NCI-H510A treated with DMSO at 0.1 percent for 48 hours (cell line): ENCODE measurements at places on chromosomes 3 and 15.

GRCh38 chr3:47669026-47669749 lies 90.5 kb upstream of the CSPG5 start:
- no peak for DNase-seq

DNA sequence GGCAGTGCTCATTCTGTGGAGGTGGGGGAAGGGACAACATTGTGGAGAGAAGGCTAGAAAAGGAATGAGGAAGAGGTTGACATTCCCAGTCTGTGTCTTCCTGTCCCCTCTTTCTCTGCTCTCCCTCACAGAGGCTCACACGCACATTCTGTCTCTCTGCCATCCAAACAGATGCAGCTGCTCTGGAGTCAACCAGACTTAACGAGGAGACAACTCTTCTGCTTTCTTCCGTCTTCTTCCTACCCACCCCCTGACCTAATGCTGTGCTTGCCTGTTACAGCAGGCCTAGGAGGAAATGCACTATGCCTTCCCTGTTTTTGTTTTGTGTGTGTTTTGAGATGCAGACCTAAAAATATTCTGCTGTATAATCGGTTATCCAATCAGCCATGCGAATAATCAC lies 121.9 kb downstream of the CACNA1D start:
- no peak for DNase-seq

- DNase-seq: no peak
These were observed 800.6 kb upstream of the CFAP20DC start for GRCh38 chr3:59850417-59850816.

- no peak for DNase-seq
These were observed 659.3 kb downstream of the ROBO2 start for GRCh38 chr3:77699125-77699691.

- no peak for DNase-seq
These were observed 22.4 kb downstream of the CD86 start for GRCh38 chr3:122077293-122078234.

DNA sequence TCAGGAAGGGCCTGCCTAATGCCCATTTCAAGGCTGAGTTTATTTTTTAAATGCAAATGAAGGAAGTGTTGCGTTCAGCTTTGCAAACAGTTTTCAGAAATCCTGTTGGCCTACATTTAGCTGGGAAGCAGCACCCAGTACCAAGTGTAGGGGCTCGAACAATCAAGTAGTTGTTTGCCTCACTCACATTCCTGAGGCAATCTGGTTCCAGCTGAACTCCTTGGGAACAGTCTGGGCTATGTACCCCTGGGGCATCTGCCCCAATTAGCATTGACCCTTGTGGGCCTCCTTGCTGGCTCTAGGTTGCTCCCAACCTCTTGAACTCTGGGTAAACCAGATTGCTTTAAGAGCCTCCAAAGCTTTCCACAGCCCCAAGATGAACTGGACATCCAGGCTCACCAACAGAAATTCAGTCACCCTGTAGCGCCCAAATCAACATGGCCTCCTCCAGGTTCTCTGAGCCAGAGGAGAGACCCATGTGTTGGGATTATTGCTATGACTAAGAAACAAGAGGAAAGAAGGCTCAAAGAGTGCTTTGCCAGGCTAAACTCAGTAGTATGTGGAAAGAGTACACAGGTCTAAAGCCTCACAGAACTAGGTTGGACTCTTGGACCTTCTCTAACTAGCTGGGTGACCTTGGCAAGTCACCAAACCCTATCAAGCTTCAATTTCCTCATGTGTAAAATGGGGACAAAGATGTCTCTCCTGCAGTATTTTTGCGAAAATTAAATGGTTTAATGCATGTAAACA lies 532.7 kb downstream of the SOX2 start:
- DNase-seq: no peak

- no peak for DNase-seq
These were observed 2.8 kb downstream of the TOP2B start for GRCh38 chr3:25661694-25662437.

DNA sequence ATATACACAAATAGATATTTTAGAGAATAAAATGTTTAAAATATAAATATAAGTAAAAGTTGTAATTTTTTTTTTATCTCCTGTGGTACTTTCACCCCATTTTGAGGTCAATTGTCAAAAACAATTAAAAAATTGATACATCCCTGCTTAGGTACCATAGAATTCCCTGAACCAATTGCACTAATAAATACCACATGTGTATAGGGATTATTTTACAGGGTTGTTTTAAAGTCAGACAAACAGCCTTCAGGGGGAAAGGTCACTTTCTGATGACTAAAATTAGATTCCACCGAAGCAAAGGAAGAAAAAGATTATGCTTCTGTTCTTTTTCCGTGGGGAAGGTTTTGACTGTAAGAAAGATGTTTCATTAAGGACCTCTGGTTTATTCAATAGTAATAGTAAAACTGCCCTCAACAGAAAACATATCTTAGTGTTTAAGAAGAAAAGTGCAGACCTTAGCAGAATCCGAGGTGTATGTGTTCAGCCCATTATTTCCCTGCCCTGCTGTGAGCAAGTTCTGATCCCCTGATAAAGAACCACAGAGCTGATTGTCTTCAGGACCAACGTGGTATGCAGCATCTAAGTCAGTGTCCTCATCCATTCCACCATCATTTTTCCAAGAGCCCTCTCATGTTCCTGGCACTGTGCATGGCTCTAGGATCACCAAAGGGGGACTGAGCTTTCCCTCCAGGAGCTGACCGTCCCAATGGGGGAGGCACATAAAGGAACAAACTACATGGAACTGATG lies 132.9 kb upstream of the IL12A start:
- DNase-seq: no peak

DNA sequence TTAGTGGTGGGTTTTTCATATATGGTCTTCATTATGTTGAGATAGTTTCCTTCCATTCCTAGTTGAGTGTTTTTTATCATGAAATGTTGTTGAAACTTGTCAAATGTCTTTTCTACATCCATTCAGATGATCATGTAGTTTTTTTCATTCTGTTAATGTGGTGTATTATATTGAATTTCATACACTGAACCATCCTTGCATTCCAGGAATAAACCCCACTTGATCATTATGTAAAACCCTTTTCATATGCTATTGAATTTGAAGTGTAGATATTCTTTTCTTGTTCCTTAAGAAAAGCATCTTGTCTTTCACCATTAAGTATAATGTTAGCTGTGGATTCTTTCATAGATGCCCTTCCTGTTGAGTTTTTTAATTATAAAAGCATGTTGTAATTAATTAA lies 42.9 kb downstream of the PIAS1 start:
- DNase-seq: no peak

GRCh38 chr3:25689226-25689625 lies 24.5 kb upstream of the TOP2B start:
- no peak for DNase-seq

- DNase-seq: no peak
These were observed 15.9 kb downstream of the PSTPIP1 start for GRCh38 chr15:77010857-77011256.

DNA sequence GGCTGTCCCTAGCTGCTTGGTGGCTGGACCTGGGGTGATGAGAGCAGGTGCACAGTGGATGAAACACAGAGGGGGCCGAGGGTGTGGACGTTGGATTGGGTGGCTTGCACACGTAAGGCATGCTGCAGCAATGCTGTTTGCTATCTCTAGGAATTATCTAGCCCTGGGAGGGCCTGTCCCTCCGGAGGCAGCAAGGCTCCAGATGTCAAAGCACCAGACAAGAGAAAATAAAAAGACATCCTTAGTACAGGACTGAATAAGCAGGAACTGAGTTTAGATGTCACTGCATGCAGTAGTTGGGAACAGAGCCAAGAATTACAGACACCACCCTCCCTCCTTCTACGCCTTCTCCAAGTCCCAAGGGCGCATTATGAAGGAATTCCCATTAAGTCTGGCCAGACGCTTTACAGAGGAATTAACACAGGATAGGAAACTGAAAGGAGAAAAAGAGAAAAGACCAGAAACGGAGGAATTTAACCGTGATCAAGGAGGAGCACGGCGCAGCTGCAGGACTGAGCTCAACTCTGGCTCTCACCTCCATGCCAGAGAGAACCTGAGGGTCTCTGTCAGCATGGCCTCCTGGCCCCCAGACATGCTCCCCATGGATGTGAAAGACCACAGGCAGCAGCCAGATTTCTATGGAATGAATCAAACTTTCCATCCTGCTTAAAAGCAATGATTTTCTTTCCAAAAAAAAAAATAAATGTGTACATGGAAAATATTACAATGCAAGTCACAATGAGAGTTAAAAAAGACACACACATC lies 13.8 kb downstream of the ATP10A start:
- no peak for DNase-seq

- DNase-seq: no peak
These were observed 10.7 kb upstream of the DNAJC13 start for GRCh38 chr3:132406587-132406986.

- no peak for DNase-seq
These were observed 78.3 kb upstream of the LMCD1 start for GRCh38 chr3:8423307-8423706.

DNA sequence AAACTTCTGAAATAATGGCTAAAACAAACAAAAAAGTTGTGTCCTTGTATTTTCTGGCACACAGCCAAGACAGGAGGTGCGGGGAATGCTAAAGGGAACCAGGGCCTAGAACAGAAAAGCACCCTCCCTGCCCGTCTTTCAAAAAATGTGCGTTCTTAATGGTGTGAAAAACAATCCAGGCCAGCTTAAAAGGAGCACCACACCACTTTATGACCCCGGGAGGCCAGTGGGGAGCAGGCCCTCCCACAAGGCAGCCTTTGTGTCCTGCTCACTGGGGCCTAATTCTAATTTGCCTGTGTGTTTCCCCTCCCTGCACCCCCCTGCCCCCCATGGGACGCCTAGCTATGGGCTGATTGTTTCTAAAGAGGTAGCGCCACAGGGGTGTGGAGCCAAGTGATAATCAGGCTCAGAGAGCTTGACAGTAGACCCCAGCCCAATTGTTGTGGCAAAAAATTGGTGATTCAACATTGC lies 181.4 kb downstream of the GREM1 start:
- no peak for DNase-seq

- DNase-seq: no peak
These were observed 30.4 kb downstream of the SLC24A1 start for GRCh38 chr15:65651831-65652749.
